ENCODE measurements at places on chromosomes 12 and 14.
A peak's percentile ranks its signal among the peaks of the same experiment; 100 is the strongest.

GRCh38 chr14:80049055-80049454 is 162.2 kb downstream of the DIO2 start:
- no peak for DNase-seq

- peak; percentile 47 for DNase-seq
These were observed 3.6 kb upstream of the BATF start for GRCh38 chr14:75518625-75519024.

GRCh38 chr12:47888153-47888819 is 16.5 kb downstream of the VDR start:
- no peak for DNase-seq

DNA sequence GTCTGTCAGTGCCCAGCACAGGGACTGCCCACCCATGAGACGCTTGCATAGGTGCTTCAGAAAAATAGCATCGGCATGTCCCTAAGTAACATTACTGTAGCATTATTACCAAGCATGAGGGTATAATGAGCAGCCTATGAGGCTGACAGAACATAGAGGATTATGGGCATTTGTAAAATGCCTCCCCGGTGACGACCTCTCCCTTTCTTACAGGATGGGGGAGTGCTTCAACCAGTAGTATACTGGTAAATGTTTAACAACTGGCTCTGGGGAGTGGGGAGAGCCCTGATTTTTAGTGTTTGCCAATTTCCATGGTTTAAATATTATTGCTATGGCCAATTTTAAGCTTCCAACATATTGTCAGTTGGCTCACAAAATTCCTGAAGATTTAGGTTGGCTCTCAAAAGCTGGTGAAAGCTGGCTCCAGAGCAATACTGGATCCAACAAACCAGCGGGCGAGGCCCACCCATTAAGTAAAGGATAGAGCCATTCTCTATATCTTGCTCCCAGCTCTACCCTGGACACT is 104.5 kb downstream of the ETNK1 start:
- no peak for DNase-seq

- DNase-seq = peak; percentile 31
These were observed 8.2 kb upstream of the SSPN start for GRCh38 chr12:26187014-26187798.

DNA sequence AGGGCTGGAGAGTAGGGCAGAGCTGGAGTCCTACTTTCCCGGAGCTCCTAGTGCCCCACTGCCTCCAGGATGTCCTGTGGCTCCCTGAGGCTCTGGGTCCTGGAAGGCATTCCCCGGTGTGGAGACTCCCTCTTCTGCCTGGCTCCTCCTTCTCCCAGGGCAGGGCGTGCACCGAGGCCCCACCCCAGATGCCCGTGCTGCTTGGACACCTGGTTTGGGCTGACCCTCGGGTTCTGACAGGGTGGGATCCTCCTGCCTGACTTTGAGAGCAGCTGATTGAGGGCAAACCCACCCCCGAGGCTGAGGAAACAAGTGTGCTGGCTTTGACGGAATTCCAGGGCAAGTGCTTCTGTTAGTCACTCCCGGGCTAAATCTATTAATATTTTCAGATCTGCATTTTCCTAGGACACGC is 15.4 kb downstream of the TEAD4 start:
- DNase-seq = peak; percentile 12

- peak; percentile 51 for DNase-seq
These were observed 45.3 kb downstream of the SLC35F4 start for GRCh38 chr14:57820581-57820980.

GRCh38 chr12:46965880-46966279 is 113.5 kb upstream of the PCED1B start:
- no peak for DNase-seq

GRCh38 chr14:61262082-61262481 is 19.1 kb downstream of the TMEM30B start:
- DNase-seq = no peak

DNA sequence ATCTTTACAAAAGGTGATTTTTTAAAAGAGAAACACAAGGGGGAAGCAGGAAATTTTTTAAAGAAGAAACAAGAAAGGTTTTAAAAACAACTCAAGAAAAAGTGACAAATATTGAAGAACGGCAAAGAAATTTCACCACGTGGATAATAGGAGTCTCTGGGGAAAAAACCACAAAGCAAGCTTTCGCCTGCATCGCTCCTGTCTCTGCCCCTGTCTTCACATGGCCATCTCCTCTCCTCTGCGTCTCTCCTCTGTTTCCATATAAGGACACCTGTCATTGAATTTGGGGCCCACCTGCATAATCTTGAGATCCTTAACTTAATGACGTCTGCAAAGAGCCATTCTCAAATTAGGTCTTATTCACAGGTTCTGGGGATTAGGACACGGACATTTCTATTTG is 175.8 kb downstream of the ETV6 start:
- no peak for DNase-seq

DNA sequence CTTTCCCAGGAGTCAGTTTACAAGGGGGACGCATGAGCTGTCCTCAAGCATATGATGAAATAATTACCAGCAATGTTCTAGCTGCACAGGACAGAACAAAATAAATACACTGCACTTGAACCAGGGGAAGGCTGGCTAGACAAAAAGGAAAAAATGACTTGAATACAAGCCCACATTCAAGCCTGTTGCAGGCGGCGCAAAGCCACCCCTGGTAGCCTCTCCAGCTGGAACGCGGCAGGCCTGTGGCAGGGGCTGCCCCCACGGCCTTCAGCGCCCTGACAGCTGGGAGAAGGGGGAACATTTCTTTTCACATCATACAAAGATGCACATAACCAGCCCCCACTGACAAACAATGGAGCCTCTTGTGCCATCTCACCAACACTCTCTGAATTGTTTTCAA is 57.1 kb downstream of the TRAFD1 start:
- DNase-seq = no peak

DNA sequence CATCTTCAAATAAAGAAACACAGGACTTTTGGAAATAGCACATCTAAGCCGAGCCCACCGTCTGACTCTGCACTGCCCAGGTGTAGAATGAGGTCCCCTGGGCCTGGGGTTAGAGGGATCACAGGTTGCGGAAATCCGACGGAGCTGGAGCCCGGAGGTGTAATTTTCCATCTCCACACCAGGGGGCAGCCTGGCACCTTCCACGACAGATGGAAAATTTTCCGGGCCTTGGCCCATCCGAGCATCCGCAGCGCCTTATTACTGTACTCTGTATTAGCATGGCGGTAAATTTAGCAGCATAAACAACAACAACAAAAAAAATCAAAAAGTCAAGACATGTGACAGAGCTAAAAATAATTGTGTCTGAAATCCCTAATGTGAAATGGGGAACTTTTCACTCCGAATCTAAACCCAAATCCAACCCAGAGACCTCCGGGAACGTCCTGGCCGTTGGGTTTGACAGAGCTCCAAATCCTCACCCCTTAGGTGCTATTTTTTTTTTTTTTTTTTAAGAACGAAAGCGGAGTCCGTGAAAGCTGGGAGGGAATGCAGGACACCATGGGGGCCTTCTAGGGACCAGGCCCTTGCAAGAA is 93.9 kb downstream of the KSR2 start:
- DNase-seq = peak; percentile 62

GRCh38 chr12:53575502-53576249 is 50.5 kb downstream of the ATF7 start:
- DNase-seq = peak; percentile 97

All from epithelial cell of esophagus (primary cell).